ENCODE measurements at places on chromosomes 11 and 22. TPM values are rescaled to one million over a fixed set of nuclear protein-coding genes. Genes with fewer than 3 reads are reported as not detected.

SLC3A2 gene
- total RNA-seq: 185 TPM

MIOX gene
- total RNA-seq: 0.35 TPM

SLC16A8 gene
- 0.26 TPM for total RNA-seq

LIF gene
- 0.57 TPM for total RNA-seq

- no peak for DNase-seq
Measured at GRCh38 chr11:12158909-12159308, 48.5 kb downstream of the MICAL2 start.

GRCh38 chr11:112514011-112514740 is 253.5 kb upstream of the PLET1 start:
- DNase-seq: peak; percentile 22

GRCh38 chr22:23294221-23294620 is 113.9 kb downstream of the BCR start:
- no peak for DNase-seq

DNA sequence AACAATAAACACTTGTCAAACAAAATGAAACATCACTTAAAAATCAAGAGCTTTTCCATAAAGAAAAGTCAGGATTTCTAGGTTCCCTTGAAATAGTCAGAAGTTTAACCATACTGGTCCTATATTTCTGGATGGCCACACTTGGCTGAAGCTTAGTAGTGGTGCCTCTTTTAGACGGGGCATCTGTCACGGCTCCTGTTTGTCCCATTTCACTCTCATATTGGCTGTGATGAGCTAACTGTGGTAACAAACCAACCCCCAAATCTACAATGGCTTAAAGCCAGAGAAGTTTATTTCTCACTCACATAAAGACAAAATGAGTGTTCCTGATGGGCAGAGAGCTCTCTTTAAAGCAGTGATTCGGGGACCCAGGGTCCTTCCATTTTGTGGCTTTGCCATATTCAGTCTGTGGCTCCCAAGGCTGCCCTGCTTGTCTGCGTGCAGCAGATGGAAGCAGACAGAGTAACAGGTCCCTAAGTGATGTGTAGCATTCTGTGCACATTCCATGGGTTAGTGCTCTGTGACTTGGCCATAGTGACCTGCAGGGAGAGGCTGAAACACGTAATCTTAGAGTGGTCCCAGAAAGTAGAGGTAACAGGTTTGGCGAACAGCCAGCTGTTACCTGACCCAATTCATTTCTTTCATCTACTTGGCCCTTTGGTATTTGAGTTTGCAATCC is 137.4 kb downstream of the HIPK3 start:
- no peak for DNase-seq

DNA sequence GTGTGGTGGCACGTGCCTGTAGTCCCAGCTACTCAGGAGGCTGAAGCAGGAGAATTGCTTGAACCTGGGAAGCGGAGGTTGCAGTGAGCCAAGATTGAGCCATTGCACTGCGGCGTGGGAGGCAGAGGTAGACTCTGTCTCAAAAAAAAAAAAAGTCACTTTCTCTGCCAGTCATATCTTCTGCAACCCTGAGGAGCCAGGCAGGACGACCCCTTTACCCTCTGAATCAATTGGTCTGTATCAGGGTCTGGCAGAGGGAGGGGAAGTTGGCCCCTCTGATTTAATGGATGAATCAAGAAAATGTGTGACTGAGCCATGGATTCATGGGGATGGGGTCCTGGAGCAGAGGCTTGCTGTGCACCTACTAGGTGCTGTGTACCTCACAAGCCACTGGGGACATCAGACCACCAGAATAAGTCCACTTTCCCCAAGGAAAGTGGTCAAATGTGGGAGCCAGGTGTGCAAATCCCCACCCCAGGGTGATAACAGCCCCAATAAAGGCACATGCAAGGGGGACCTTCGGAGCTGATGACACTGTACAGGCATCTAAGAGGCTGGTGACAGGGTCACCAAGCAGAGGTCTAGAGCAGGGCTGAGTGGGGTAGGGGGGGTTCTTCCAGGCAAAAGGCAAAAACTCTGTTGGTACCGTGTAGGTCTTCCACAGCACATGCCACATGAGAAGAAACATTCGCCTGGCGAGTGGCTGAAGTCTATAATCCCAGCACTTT is 29.0 kb downstream of the TXN2 start:
- no peak for DNase-seq

DNA sequence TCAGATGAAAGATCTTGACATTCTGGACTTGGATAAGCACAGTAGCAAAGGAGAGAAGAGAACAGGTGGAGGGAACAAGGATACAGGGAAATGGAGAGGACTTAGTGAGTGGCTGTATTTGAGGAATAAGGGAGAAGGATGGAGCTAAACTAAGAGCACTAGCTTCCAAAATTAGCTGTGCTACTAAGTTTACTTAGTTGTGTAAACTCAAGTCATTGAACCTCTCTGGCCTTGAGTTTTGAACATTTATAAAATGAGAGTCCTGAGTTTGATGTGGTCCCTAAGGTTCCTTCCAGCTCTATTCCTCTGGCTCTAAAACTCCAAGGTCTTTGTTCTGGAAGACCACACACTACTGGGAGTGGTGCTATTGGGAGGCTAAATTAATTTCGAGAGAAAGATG is 100.7 kb downstream of the TRIM44 start:
- no peak for DNase-seq

DNA sequence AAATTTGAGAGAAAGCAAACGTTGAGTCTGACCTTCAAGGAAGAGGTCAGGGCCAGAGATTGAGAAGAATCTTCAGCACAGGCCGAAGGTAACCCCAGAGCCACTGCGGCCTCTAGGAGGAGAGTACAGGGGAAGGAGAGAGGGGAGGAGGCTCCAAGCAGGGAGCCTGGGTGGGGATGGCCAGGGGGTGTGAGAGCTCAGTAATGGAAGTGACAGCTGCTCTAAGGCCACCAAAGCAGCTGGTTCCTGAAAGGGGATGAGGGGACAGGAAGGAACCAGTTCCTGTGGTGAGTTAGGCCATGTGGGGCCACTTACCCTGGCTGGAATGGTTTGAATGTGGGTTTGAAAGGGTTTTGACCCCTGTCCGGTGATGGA is 46.1 kb downstream of the PISD start:
- DNase-seq: no peak

DNA sequence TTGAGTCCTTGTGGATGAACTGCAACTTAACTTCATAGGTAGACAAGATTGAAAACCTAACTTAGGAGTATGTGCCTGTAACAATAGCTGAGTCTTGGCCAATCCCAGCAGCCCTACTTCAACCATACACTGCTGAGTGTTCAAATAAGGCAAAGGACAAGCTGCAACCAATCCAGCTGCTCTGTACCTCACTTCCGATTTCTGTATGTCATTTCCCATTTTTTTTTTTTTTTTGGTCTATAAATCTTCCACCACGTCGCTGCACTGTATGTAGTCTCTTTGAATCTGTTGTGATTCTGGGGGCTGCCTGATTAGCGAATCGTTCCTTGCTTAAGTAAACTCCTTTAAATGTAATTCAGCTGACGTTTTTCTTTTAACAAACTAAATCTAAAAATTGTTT is 35.4 kb upstream of the FLI1 start:
- no peak for DNase-seq

DNA sequence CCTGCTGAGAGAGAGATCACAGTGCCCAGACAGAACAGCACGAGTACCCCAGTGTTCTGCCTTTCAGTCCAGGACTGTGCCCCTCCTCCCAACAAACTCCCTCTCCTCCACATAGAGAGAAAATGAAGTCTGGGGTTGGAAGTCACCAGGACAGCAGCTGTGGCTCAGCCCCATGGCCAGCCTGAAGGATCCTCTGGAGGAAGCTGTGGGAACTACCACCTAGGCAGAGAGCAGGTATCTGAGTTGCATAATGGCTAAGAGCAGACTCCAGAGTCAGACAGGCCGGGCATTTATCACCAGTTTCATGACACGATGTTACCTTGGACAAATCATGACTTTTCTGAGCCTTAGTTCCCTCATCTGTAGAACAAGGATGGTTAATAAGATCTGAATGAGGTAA is 61.2 kb upstream of the RRAS2 start:
- DNase-seq: no peak

DNA sequence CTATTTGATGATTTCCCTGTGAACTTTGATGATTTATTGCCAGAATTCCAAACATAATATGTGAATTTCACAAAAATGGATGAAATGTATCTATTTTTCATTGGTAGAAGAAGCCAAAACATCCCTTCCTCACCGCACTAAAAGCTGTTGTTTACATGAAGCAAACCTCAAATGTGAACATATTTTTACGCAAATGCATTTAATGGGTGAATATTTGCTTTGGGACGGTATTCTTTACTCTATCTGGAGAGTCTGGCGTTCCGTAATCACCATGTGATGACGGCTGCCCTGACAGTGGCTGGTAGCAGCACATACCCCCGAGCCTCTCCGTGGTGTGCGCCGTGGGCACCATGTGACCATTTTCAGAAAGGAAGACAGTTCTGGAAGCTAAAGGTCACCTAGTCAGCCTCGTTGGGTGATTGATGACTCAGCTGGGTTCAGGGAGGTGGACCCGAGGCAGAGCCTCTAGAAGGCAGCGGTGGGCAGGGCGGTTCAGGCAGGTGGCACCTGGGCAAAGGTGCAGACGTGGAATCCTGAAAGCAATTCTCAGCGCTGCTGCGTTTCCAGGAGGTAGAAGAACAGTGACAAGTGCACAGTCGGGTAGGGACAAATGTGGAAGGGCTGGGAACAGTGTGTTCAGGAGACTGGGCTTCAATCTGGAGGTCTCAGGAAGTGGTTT is 45.3 kb downstream of the PPARA start:
- no peak for DNase-seq

All from neural crest cell (in vitro differentiated cells).